ENCODE measurements at places on chromosomes 5 and 9.
A peak's percentile ranks its signal among the peaks of the same experiment; 100 is the strongest.

GRCh38 chr5:150484964-150485692, 22.8 kb upstream of the NDST1 start:
- DNase-seq: no peak

DNA sequence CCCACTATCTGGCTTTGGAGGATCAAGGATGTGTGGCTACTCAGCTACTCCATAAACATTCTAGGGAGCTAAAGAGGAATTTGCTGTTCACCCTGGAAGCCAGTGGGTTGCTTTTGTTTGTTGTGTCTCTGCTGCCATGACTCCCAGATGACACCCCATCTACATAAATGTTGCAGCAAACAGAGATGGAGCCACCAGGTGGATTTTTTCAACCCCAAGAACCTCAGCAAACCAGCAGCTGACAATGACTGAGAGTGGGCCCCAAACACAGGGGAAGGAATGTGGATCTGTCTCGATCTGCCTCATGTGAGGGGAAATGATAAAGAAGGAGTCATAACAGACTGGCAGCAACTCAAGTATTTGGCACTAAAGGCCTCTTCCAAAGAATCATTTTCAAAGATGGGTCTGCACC, 132.7 kb upstream of the TNC start:
- no peak for DNase-seq

GRCh38 chr9:4320021-4320420, 20.2 kb upstream of the GLIS3 start:
- DNase-seq: no peak

- DNase-seq: no peak
These were observed 26.7 kb downstream of the FAM170A start for GRCh38 chr5:119656023-119656422.

- peak; percentile 98 for DNase-seq
These were observed 9.3 kb upstream of the PFDN1 start for GRCh38 chr5:140312067-140312790.

DNA sequence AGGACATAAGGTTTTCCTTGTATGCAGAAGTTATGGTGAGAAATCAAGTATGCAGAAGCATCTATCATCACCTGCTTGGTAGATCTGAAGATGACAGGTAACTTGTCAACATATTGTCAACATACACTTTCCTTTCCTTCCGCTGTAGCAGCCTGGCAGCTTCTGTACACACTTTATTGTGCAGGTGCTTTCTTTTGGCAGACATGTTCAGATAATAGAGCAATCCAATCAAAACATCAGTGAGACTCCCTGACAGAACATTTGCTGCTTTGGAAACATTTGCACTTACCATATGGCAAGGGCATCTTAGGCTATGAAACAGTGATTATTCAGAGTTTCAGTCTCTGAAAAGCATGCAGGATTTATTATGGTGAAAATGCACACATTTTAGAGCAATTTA, 161.1 kb upstream of the CDH12 start:
- no peak for DNase-seq

DNA sequence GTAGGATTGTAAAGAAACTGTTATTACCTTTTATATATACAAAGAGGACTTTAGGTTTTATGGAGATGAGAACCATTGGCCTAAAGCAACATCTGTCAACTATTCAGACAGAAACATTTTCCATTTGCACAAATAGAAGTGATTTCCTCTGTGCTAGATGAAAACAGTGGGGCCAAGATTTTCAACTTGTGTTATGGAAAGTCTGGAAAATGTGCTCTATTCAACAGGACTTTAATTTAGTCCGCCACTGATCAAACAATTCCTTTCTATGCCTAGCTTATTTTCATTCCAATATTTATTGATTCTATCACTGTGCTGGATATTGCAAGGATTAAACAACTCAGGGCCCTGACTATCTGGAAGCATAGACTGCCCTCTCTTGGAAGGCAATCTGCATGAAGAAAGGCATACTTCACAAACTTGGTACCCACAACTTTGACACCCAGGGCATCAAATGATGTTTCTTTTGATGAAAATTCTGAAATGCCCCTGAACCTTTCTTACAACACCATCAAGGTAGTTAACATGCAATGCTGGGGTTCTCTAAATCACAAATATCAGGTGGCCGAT, 126.6 kb upstream of the HMHB1 start:
- DNase-seq: peak; percentile 13

- no peak for DNase-seq
These were observed 1480.7 kb upstream of the WWC1 start for GRCh38 chr5:166810721-166811120.

DNA sequence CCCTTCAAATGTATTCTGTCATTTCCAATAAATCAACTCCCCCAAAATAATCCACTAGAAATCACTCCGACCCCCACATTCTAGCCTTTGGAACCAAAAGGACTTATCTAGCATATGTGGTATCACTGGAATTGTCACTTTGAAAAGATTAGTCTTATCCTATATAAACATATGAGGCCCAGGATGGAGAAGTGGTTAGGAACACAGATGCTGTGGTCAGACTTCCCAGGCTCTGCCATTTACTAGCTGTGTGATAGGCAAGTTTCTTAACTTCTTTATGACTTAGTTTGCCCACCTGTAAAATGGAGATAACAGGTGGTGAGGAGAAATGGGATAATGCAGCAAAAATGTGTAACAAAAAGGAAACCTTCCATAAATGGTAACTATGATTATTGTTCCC, 62.0 kb upstream of the GLRX start:
- no peak for DNase-seq

- no peak for DNase-seq
These were observed 156.9 kb downstream of the UNC13B start for GRCh38 chr9:35318741-35319140.

GRCh38 chr9:110738982-110739381, 70.4 kb downstream of the MUSK start:
- no peak for DNase-seq

- DNase-seq: no peak
These were observed 21.9 kb downstream of the OR2Y1 start for GRCh38 chr5:180717989-180718388.

- no peak for DNase-seq
These were observed 236.8 kb downstream of the SLIT3 start for GRCh38 chr5:169064093-169064492.

DNA sequence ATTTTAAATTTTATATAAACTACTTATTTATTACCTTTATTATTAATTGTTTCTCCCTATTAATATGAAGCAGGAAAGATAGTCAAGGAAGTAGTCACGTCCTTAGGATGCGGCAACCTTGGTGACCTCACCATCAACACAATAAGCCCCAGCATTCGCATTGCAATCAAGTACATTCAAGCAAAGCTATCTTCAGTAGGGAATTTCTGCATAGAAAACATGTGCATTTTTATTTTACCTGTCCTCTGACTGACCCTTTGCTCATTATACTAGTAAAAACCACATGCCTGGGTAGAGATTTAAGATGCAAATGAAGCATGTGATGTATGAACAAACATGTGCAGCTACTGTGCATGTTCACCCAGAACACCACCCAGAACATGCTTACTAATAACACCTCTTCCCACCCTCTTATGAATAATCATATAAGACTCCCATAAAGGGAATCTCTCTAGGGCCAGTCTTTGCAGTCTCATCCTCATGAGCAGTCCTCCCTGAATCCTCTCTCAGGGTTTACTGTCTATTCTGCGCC, 869.6 kb downstream of the TAF11L14 start:
- no peak for DNase-seq

DNA sequence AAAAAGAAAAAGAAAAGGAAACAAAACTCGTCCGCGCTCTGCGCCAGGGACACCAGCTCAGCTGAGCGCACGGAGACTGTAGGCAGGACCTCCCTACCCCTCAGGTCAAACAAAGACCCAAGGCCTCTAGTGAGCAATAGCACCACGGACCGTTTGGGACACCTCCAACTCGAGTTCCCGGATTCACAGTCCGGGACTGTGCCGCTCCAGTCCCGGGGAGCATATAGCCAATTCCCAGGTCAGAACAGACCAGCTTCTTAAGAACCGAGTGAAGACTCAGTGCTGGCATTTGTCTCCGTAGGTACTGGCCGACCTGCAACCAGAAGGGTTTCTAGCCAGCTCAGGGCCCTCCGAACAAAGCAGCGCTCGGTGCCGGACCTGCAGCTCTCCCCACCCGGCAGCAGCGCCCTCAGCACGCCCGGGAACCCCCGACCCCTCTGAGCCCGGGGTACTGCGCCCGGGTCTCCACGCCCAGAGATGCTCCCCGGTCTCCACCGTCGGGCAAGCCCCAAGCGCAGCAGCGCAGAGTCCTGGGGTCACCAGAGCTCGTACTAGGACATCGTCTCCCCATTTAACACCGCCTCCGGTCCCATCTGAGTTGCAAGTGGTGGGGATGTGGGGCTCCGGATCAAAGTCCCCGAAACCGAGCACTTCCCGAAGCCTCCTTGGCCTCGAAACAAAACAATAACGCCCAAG, 591 bp downstream of the ABCA1 start:
- peak; percentile 54 for DNase-seq

DNA sequence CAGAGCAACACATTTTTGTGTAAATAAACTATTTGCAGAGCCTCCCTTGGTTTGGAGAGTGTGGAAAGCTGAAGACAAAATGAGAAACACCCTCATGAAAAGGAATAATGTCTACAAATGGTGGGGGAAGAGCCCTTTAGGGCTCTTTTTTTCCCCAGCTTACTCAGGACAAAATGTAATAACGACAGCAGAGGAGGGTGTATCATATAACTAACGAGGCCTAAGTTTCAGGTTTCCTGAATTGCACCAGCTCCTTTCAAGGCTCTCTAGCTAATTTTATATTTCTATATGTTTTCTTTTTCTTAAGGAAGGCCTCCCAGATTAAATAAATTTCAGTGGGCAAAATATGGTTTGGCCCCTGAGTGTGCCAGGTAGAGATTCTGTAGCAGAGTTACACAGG, 116.3 kb downstream of the FEM1C start:
- no peak for DNase-seq

GRCh38 chr9:96164268-96164683, 137.7 kb downstream of the HSD17B3 start:
- DNase-seq: no peak

DNA sequence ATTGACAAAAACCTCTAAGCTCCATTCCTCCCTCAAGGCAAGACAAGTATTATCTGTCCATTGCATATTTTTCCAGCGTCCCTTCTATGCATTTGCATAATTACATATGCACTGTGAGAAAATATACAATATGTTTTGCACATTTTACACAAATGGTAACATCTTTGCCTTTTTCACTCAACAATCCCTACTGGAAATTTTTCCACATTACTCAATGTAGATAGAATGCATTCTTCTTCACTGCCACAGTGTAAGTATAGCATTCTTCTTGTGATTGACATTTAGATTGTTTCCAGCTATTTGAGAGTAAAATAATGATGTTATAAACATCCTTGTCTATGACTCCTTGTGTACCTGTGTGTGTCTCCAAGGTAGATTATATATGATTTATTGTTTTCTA, 205.0 kb downstream of the SLIT3 start:
- no peak for DNase-seq

DNA sequence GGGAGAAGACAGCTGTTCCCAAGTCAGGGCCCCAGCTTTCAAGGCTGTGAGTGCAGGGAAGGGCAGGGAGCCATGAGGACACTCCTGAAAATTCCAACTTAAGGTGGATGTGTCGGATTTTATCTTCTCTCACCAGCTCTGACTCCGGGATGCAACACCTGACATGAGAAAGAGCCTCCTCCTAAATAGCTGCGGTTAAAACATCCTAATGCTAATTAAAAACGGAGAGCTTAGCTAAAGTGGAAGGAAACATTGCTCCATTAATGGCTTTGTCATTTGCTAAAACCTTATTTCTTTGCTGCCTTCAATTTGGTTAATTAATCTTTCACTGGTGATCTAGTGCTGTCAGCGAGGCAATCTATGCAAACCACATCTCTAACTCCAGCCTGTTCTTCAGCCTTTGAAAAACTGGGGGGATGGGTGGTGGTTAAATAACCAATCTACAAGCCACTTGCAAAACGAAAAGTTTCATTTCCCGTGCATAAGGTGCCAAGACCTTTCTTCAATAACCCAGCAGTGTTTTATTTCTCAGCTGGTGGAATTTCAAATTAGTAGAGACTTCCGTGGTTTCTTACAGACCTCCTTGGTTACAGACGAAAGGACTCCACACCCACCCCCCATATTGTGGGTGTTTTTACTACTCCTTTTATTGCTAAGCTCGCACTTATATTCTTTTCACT, 379.6 kb downstream of the MLLT3 start:
- no peak for DNase-seq

DNA sequence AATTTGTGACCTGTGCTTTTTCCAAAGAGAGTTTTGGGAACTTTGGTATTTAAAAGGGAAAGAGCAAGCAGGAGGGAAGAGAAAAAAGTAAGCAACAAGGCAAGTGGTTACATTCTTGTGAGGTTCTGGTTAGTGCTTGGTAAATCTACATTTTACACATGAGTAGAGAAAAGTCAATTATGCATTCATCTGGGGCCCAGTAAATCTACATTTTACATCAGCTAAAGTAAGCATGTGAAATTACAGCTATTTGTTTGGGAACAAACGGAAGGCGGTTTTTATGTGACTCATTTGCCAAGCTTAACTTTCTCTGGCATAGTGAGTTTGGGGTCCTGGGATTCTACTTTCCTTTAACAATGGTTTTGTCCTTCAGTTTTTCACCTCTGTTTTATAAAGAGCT, 102.2 kb downstream of the SNX18 start:
- DNase-seq: peak; percentile 1

DNA sequence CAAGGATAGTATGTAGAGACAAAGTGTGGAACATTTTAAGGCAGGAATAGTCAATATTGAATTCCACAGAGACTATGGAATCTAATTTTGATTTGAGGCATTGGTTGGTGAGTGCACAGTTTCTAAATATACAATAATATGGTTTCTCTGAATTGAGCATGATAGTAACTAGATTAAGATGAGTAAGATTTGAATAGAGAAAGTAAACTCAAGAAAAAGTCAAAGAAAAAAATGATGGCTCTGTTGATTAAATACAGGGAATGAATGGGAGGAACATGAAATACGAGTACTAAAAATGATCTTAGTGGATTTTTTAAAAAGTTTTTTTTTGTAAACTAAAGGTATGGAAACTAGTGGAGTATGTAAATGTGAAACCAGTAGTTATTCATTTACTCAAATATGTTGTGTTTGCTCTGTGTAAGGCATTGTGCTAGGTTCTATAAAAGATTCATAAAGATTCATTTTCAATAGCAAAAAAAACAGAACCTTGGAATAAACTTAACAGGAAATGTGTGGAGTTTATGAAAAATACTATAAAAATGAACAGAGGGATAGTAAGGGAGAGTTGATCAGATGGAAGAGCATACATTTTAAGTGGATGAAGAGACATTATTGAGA, 101.2 kb downstream of the ZCCHC7 start:
- DNase-seq: no peak

GRCh38 chr5:150153957-150154617, 1.6 kb downstream of the PDGFRB start:
- DNase-seq: no peak

GRCh38 chr5:160171666-160172065, 52.4 kb upstream of the PWWP2A start:
- DNase-seq: no peak

Measured in dermis blood vessel endothelial cell (primary cell).